ENCODE measurements at places on chromosomes 3 and 15.

- DNase-seq = no peak
These were observed 479.6 kb upstream of the ALCAM start for GRCh38 chr3:104887069-104887468.

- no peak for DNase-seq
These were observed 85.9 kb downstream of the SLCO3A1 start for GRCh38 chr15:91939403-91939831.

- DNase-seq = no peak
These were observed 420 bp upstream of the TMIE start for GRCh38 chr3:46700772-46701171.

DNA sequence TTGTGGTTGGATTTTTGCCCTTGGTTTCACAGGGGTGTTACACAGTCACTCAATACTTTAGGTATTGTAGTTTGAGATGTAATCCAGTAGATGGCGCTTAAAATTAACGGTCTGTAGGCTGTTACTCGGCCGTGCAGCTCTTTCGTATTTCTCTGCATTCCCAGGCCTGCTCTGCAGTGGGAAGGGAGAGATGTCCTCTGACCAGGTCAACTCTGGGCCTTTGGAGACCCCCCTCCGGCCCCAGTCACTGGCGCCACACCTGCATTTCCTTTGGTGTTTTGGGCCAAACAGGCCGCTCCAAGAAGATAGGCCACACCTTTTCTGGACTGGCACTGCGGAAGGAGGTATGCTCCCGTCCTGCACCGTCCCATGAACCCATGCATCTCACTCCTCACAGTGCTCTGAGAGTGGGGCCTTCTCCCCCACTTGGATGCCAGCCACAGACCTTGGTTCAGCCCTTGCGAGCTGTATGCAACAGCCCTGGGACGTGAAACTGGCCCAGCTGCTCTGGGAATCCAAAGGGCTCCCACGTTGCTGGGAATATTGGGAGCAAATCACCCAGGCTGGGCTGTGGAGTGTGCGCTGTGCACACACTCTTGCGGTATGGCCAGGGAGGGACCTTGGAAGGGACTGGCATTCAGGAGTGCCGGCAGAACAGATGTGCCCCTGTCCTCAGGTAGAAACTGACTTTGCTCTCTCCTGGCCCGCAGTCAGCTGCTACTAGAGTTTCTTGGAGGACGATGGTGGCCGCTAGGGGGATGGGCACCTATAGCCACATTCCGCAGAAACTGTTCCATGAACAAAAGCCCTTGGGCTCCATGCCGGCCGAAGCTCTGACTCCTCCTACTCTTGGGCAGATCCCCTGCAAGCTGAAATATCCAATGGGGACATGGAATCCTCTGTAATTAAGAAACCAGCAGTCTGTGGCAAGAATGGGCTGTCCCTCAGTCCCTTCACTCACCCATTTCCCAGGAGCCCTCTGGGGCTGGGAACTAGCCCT lies 410.5 kb upstream of the CADM2 start:
- DNase-seq = no peak

DNA sequence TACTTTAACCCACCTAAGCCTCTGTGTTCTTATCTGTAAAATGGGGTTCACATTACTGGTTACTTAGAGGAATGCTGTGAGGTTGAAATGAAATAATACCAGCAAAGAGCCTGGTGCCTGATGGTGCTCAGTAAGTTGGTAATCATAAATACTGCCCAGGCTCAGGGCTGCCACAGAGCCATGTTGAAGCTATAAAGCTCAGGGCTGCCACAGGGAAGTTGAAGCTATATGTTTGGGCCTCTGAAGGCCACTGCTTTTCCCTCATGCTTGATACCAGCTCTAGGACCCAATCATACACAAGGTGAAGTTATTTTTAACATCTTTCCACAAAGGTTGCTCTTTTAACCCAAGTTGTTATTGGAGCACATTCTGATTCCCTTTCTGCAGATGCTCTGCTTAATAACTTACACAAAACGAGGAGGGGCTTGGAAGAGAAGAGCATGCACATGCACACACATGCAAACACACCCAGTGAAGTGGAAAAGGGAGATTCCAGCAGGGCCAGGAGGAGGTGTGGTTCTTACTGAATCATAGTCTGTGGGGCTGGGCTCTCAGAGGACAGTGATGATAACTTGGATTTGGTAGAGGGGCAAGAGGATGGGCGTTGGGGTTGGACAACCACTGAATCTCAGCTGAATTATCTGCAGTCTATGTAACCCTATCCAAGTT lies 17.4 kb downstream of the PARP14 start:
- no peak for DNase-seq

GRCh38 chr3:171654809-171655208 lies 155.5 kb downstream of the PLD1 start:
- no peak for DNase-seq

GRCh38 chr3:43696881-43697280 lies 6.1 kb downstream of the ABHD5 start:
- no peak for DNase-seq

- DNase-seq = no peak
These were observed at the start of gene SCN10A for GRCh38 chr3:38816026-38816425. Gene SCN10A, minus strand, starts transcription at chr3:38816217. Its CDS starts 22,207 bp downstream, at chr3:38794010.

DNA sequence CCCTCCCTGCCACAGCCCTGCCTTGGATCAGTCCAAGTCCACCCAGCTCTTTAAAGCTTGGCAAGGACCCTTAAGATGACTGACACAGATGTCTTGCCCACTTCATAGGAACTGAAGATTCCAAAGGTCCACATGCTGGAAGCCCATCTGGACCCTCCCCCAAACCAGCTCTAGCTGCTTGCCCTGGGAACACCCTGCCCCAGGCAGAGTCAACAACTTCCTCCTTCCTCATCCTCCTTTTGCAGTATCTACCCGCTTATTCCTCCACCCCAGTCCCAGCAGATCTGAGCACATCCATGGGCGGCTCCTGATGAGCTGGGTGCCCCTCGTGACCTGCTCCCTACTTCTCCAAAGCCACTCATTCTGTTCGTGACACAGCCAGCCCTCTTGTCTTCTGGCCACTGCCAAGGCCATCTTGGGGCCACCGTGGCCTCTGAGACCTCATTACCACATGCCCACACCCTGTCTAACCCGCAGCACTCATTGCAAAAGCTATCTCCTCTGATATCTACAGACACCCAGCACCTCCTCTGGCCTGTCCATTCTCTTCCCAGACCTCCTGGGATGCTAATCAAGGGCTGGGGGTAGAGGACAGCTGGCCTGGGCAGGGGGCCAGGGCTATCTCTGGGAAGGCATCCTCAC lies 2.0 kb upstream of the PFKFB4 start:
- DNase-seq = no peak

- no peak for DNase-seq
These were observed 79.4 kb downstream of the OCA2 start for GRCh38 chr15:28019594-28020309.

GRCh38 chr15:93274257-93274656 lies 185.2 kb upstream of the RGMA start:
- no peak for DNase-seq

DNA sequence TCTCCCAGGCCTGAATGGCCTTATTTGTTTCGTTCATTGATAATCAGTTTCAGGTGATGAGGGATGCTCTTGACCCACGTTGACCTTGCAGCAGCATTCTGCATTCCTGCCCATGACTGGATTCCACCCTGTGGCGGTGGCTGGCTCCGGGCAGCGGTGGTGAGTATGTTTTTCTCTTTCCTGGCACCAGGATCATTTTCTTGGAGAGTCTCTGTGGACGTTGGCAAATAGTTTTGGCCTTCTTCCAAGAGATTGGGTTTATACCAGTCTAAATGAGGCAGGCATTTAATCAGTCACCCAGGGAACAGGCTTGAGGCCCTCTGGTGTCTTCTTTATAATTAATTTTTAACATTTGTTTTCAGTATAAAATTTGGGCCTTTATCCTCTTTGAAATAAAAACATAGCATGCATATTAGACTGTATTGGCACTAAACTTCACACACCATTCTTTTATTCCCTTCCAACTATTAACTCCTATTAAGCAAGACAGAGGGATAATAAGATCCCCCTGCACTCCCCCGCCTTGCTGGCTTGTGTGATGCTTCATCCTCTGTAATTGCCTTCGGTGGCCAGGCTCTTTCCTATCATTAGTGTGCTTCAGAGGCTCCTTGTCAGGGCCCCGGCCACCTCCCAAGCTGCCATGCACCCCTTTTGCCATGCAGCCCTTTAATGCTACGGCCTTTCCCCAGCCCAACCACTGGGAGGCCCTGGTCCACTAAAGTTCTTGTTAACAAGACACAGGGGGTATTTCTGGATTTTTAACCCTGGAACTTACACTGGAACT lies 176.2 kb upstream of the TOPAZ1 start:
- no peak for DNase-seq

DNA sequence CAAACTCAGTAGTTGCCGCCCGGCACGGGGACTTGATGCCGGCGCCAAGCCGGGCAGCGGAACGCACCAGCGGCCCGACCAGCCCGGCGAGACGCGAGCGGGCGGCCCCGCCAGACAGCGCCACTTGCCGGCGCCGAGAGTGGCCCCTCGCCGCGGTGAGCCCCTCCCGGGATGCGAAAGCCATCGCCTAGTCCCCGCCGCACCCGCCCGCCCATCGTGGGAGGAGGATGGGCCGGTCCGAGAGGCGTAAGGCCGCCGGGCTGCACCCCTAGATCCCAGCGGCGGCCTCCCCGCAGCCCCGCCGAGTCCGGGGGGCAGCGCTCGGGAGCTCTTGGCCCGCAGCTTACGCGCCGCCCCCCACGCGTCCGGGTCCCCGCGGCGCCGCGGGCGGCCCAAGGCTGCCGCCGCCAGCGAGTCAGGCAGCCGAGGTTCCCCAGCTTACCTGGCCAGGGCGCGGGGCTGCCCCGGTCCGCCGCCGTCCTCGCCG lies 609 bp downstream of the GOLGA8A start:
- DNase-seq = peak; percentile 47

GRCh38 chr15:69082021-69082502 lies 67.6 kb downstream of the NOX5 start:
- DNase-seq = no peak

DNA sequence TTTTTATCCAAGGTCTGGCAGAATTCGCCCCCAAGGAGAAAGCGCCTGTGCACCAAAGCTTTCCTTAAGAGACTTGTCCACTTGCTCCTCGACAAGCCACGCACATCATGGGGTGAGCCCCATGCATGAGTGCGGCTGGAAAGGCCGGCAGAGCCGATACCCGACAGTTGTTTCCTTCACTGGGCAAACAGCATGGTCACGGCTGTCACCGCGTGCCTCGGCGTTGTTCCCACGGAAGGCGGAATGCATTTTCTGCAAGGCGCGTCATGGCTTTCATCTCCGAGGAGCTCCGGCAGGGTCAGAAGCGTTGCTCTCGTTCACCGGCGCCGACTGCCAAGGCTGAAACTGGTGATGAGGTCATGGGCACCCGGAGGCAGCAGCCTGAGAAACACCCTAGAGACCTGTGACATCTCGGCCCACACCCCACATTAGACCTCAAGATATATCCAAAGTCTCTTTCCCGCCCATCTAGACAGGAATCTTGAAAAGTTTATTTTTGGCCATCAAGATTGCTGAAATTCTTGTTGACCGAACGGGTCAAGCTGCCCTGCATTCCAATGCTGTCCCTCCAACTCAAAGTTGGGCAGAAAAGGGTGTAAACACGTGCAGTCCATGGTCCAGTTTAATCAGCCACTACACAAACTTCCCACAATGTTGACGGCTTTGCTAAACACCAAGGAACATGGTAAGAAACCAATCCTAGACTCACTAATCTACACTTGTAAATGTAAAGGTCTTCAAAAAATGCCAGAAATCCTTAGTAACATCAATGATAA lies 604 bp upstream of the TJP1 start:
- DNase-seq = no peak

GRCh38 chr3:15065550-15066007 lies 464 bp upstream of the MRPS25 start:
- no peak for DNase-seq

GRCh38 chr3:179288845-179289244 lies 34.0 kb upstream of the ZNF639 start:
- no peak for DNase-seq

DNA sequence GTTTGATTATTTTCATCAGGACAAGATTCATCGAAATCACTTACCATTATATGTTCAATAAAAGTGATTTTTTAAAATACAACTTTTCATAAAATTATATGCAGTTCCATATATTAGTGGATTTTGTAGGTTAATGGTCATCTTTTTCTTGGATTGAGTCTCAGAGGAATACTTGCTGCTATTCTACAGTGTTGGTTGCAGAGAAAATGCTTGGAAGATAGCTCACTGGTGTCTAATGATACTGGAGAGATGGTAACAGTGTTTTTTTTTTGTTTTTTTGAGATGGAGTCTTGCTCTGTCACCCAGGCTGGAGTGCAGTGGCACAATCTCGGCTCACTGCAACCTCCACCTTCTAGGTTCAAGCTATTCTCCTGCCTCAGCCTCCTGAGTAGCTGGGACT lies 143.3 kb downstream of the TCF12 start:
- DNase-seq = no peak

DNA sequence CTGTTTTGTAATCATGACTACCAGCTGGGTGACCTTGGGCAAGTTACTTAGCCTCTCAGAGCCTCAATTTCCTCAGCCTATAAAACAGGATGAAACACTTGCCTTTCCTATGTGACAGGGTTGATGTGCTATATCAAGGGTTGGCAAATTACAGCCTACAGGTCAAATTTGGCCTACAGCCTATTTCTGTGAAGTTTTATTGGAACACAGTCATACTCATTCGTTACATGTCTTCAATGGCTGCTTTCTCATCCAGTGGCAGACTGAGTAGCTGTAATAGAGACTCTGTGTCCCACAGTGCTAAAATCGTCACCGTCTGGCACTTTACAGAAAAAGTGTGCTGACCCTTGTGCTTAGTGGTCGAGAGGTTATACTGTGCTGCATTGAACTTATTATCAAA lies 16.6 kb downstream of the ABHD6 start:
- DNase-seq = no peak

DNA sequence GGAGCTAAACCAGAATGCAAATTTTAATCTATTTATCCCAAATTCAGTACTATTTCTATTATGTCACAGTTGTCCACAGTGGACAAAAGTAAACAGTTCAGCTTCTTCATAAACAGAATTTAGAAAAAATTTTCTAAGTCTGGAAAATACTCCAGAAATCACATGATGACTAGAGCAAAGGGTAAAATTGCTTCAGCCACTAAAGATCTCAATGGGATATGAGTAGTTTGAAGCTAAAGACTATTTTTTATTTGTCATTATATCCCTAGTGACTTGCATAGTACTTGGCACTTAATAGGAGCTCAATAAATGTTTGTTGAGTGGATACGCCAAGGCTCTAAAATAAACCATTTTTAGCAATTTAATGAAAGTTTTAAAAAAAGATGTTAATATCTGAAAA lies 354.3 kb upstream of the AGTR1 start:
- DNase-seq = no peak

All from stimulated activated CD4-positive, alpha-beta T cell treated with anti-CD3 and anti-CD28 coated beads, Interleukin-15, amount 100 ng/mL, for 1 hour (primary cell).